Left lung (tissue), 14 donors: ENCODE measurements at places on chromosomes 16 and 17. TPM values are rescaled to one million over a fixed set of nuclear protein-coding genes. Genes with fewer than 3 reads are reported as not detected.

Gene TSEN54
- 22.9 TPM for total RNA-seq

Gene STAC2
- 0.17 TPM for total RNA-seq

Gene SPN
- total RNA-seq = 27.7 TPM

Gene ATAD5
- total RNA-seq = 4.4 TPM

Gene HOXB3
- 10.4 TPM for total RNA-seq

Gene NUPR1
- 141 TPM for total RNA-seq

Gene CCL1
- not detected for total RNA-seq

DNA sequence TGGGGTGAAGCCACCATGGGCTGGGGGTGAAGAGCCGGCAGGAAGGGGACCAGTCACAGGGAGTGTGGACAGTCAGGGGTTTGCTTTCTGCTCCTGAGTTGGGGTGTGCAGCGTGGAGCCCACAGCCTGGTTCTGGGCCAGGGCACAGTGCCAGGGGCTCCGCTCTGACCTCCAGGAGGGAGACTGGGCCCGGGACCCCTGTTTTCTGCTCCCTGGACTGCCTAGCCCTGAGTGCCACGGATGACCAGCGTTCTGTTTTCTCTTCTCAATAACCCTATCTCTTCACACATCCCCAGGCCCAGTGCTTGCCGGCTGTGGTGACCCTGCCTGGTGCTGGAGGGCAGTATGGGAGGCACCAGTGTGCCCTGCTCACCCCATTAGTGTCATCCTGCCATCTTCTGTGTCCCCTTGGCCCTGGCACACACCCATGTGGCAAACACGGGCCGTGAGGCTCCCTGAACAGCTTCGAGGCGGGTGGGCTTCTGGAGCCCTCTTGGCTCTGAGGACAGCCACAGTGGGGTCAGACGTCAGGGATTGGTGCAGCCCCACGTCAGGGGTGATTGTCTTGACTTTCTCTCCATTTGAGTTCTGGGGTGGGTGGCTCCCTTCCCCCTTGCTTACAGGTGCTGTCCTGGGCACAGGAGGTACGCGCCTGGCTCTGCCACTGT lies 1.1 kb downstream of the CEMP1 start:
- peaks cover 49% of the 10 kb centered on the region for H3K4me1 ChIP-seq
- peaks cover 58% of the 10 kb centered on the region for H3K36me3 ChIP-seq
- DNase-seq = no peak
- H3K4me3 ChIP-seq = no peak overlapping the region
- no peaks in the 10 kb centered on the region for H3K27me3 ChIP-seq

DNA sequence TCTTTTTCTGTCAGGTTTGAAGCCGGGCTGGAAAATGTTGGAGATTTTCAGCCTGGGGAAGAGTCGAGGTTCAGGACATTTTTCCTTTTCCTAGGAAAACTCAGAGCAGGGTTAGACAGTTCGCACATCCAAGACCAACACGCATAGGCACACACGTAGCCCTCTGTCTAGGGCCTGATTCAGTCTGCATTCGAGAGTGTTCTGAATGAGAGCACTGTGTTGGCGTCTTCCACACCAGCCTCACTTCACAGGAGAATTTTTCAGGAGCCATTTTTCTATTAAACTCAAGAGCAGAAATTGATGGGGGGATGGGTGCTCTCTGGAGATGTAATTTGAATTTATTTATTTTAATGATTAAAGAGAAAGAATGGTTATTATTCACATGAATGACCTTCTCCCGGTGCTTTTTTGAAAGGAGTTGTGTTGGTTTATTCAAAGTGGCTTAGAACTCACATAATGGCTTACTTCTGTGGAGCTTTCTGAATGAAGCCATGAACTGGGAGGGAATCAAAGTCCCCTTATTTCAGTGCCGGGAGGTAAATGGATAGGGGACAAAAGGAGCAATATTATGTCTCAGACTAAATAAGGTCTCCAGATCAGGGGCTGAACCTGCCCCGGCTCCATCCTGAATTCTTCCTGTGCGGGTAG lies 194.3 kb downstream of the CCDC182 start:
- H3K4me1 ChIP-seq = peaks cover 7% of the 10 kb centered on the region
- no peak for DNase-seq
- no peaks in the 10 kb centered on the region for H3K36me3 ChIP-seq
- no peak overlapping the region for H3K27ac ChIP-seq
- no peak overlapping the region for H3K4me3 ChIP-seq

GRCh38 chr17:83046448-83047181 lies 32.8 kb upstream of the METRNL start:
- no peak overlapping the region for H3K27ac ChIP-seq
- DNase-seq = no peak
- H3K4me3 ChIP-seq = no peak overlapping the region
- no peaks in the 10 kb centered on the region for H3K27me3 ChIP-seq
- H3K36me3 ChIP-seq = no peaks in the 10 kb centered on the region
- H3K4me1 ChIP-seq = no peaks in the 10 kb centered on the region

- H3K27ac ChIP-seq = no peak overlapping the region
- no peak for DNase-seq
- H3K27me3 ChIP-seq = no peaks in the 10 kb centered on the region
Measured at GRCh38 chr17:63587770-63588169, 12.9 kb upstream of the TACO1 start.

GRCh38 chr17:63439687-63440086 lies 6.4 kb downstream of the CYB561 start:
- no peak overlapping the region for H3K4me3 ChIP-seq
- H3K36me3 ChIP-seq = peaks cover 6% of the 10 kb centered on the region
- H3K4me1 ChIP-seq = peaks cover 75% of the 10 kb centered on the region
- peak overlapping the region; percentile 58 for H3K27ac ChIP-seq
- no peaks in the 10 kb centered on the region for H3K27me3 ChIP-seq
- DNase-seq = no peak

DNA sequence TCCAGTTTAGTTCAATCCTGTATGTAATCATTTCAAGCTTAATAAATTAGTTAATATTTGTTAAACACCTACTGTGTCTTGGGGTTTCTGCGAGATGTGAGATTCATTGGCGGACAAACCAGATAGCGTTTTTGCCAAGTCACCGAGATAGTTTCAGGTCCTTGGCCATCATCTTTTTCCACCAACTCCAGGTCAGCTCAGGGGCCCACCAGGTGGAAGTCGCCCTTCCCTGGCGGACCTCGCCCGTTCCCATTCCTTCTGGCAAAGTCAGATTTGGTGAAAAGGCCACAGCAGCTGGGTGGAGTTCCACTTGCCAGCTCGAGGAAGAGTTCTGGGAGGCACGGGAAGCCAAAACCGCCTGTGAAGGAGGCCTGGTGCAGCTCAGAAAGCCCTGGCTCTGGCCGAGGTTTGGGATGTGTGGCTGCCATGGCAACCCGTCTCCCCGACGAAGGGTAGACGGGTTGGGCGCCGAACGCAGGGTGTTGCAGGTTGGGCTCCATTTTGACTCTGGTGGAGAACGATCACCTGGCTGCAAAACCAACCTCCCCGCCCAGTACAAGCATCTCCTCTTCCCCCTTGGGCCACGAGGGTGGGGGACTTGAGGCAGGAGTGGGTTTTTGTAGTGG lies 39.5 kb downstream of the CMIP start:
- H3K4me1 ChIP-seq = peaks cover 97% of the 10 kb centered on the region
- DNase-seq = no peak
- H3K36me3 ChIP-seq = no peaks in the 10 kb centered on the region
- H3K27ac ChIP-seq = peak overlapping the region; percentile 77
- H3K4me3 ChIP-seq = no peak overlapping the region
- no peaks in the 10 kb centered on the region for H3K27me3 ChIP-seq

DNA sequence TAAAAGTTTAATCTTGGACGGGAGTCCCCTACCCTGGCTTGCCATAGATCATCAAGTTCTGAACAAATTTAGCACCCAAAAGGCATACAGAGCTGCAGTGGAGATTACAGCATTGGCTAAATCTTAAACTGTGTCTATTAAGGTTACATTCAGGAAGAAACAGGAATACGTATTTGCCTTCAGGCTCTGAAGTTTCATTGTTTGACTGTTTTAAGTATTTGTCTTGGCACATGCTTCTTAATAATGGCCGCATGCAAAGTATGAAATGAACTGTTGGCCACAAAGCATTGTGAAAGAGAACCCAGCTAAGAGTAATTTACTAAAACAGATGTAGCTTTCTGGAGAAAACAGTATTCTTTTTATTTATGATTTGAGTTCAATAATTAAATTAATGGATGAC lies 63.9 kb upstream of the CNEP1R1 start:
- H3K4me1 ChIP-seq = peaks cover 11% of the 10 kb centered on the region
- H3K36me3 ChIP-seq = no peaks in the 10 kb centered on the region
- no peak overlapping the region for H3K4me3 ChIP-seq
- H3K27me3 ChIP-seq = no peaks in the 10 kb centered on the region
- DNase-seq = no peak

- H3K4me1 ChIP-seq = peaks cover 27% of the 10 kb centered on the region
- no peak overlapping the region for H3K4me3 ChIP-seq
- no peaks in the 10 kb centered on the region for H3K36me3 ChIP-seq
- DNase-seq = no peak
- H3K27ac ChIP-seq = no peak overlapping the region
Measured at GRCh38 chr16:83842756-83843507, 35.2 kb downstream of the HSBP1 start.

- H3K4me1 ChIP-seq = peaks cover 3% of the 10 kb centered on the region
- H3K36me3 ChIP-seq = no peaks in the 10 kb centered on the region
- H3K27ac ChIP-seq = peak overlapping the region; percentile 64
- DNase-seq = peak; percentile 80
Measured at GRCh38 chr16:80931801-80932707, 74.6 kb downstream of the CMC2 start.

DNA sequence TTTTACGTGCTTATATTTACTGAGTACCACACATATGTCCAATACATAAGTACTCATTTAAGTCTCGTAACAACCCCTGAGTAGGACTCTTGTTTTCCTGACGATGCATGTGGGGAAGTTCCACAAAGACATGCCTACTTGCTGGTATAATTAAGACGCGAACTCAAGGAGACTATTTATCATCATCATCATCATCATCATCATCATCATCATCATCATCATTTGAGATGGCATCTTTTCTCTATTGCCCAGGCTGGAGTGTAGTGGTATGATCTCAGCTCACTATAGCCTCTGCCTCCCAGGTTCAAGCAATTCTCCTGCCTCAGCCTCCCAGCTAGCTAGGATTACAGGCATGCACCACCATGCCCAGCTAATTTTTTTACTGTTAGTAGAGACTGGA lies 809.9 kb upstream of the EEF2KMT start:
- H3K4me3 ChIP-seq = no peak overlapping the region
- H3K27me3 ChIP-seq = no peaks in the 10 kb centered on the region
- no peak overlapping the region for H3K27ac ChIP-seq

DNA sequence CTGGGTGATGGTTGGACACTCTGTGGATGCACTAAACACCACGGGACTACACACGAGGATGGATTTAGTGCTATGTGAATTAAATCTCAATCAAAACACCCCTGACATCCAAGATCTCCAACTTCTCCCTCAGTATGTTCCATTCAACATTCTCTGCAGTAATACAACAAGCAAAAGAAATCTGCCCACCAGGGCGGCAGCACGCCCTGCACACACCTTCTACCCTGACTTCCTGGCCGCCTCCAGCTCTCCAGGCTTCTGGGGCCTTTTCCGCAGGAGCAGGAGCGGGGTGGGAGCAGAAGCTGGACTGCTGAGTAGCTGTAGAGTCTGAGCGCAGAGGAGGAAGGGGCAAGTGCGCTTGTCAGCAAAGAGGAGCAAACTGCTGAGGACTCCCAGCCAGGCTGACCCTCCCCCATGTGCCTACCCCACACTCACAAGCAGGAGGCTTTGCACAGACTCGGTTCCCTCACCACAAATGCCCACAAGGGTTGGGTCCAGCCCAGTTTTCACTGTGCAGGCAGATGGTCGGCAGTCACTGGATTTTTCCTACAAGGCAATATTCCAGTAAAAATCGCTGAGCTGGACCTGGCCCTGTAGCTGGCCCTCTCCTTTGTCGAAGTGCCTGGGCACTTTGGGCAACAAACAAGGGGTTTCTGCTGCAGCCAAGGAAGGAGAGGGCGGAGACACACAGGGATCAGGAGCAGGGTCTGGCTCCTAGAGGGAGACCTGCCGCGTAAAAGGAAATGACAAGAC lies 22.8 kb downstream of the ZDHHC7 start:
- no peak overlapping the region for H3K27ac ChIP-seq
- H3K36me3 ChIP-seq = no peaks in the 10 kb centered on the region
- peaks cover 12% of the 10 kb centered on the region for H3K4me1 ChIP-seq
- no peak for DNase-seq

GRCh38 chr16:9976601-9977000 lies 205.6 kb downstream of the GRIN2A start:
- H3K27me3 ChIP-seq = no peaks in the 10 kb centered on the region
- H3K4me3 ChIP-seq = no peak overlapping the region
- no peaks in the 10 kb centered on the region for H3K36me3 ChIP-seq
- no peaks in the 10 kb centered on the region for H3K4me1 ChIP-seq
- DNase-seq = no peak
